Hindlimb muscle (tissue), 1 donor: ENCODE measurements at places on chromosomes 1 and 21.

DNA sequence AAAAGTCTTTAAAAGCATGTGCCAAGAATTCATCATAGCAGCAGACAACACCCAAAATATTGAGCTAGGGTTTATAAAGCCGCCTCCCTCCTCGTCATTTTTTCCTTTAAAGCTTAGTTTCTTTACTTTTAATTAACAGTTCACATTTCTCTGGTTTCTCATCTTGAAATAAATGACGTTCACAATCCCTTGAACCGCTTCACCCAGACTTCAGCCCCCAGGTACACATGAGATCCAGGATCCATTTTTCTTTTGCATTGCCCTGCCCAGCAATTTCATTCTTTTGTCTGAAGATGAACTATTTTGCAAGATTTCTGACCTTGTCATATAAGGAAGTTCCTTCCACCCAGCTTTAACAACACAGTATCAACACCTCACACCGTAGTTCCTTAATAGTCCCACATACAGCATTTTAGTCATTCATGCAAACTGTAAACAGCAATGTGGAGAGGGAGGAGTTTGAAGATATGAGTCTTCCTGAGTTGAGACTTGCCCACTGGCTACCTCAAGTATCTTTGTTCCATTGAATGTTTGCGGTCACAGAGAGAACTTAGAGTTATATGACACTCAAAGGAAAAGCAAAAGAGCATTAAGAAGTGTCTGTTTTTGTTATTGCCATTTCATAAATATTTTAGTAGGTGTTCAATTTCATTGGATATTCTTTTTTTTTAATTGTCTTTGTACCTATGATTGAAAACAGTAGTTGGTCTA is 35.3 kb upstream of the CACYBP start:
- no peak for DNase-seq

- DNase-seq: no peak
Observed at GRCh38 chr1:145983206-145983675, 13.1 kb downstream of the TXNIP start.

- DNase-seq: no peak
Observed at GRCh38 chr1:31765516-31765915, 1.4 kb upstream of the ADGRB2 start.

DNA sequence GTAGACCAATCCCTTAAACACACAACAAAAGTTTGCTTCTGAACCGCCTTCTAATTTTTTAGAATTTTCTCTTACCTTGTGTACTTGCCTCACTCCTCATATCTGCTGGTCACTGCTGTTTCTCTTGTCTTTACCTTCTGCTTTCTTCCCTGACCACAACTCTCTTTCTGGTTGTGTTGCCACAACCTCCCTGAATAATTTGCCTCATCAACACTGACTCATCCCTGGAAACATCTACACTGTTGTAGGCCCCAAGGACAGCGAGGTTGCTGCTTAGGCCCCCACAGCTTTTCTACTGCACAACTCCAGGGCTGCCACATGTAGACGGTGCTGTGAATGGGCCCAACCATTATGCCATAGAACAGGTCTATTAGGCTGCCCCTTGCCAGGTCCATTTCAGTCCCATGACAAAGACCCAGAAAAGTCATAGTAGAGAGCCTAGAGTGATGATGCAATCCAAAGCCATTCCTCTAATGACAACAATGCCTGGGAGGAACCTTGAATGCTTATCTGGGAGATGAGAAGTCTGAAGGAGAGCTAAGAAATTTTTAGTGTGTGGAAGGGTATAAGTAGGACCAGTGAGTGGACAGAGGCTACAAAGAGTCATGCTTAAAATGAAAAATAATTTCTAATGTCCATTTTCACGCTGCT is 36.6 kb upstream of the LCE5A start:
- no peak for DNase-seq

- DNase-seq: no peak
Observed at GRCh38 chr21:31273278-31273677, 70.8 kb downstream of the TIAM1 start.

GRCh38 chr1:154342836-154343472 is 17.6 kb downstream of the ATP8B2 start:
- DNase-seq: no peak

DNA sequence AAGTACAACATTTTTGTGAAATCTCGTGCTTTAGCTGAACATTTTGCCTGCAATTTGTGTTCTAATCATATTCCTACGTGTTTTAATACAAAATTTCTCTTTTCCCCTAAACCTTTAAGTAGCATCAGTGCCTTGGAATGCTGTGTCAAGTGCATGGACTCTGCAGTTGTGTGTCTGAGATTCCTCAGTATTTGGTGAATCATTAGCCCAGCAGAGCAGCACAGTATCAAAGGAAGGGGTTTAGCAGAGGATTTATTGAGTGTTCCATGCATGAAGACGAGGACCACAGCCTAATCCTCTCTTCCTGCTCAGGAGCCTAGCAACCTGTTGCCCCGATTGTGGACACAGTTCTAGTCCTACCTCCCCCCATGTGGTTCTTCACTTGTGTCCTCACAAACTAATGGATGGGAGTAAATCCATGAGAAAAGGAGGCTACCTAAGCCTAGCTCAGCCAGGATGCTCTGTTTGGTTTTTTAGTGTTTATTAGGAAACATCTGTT is 29.3 kb upstream of the PCP4 start:
- DNase-seq: no peak

GRCh38 chr1:99590578-99591209 is 55.2 kb upstream of the PALMD start:
- peak; percentile 16 for DNase-seq

GRCh38 chr1:219433496-219434131 is 179.3 kb downstream of the ZC3H11B start:
- no peak for DNase-seq

- DNase-seq: peak; percentile 58
Observed at GRCh38 chr1:241356519-241357365, at the start of gene RGS7. RGS7 (minus strand) TSS chr1:241357205.

DNA sequence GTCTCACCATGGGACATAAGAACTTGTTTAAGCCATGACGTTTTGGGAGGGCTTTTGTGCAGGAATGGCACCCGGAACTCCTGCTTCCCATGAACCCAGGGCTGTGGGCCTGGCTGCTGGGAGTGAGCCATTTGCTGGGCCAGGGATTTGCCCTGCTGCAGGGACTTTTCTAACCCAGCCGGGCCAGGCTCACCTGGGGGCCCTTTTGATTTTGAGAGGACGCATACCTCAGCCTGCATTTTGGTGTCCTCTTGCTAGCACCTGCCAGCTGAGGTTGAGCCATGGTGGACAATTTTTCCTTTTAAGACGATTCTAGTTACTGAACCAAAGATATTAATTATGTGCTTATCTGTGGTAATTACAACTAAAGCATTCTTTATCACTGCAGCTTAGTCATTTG is 28.9 kb downstream of the GALNT2 start:
- no peak for DNase-seq

DNA sequence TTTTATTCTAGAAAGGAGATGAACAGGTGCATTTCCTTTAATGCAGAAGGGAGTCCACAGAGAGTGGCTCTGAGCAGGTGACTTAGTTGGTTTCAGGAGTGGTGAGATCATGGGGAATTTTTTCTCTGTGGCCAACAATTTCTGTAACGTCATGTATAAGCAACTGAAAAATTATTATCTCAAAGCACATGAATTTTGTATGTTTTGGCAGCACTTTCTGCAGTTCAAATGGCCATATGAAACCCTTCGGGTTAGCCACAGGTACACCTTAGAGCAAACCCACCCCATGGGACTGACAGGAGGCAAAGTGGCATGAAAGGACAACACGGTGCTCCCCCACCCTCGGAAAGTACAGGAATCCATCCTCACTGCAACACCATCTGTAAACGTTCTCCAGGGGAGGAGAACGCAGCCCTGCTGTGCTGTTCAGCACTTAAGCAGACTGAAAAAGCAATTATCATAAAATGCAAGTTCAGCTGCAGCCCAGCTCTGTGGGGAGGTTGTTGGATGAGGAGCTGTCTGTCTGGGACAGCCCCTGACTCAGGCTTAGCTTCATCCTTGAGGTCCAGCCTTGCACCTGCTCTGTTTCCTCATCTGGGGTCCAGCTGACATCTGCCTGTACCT is 55.8 kb upstream of the CLDN14 start:
- DNase-seq: no peak

DNA sequence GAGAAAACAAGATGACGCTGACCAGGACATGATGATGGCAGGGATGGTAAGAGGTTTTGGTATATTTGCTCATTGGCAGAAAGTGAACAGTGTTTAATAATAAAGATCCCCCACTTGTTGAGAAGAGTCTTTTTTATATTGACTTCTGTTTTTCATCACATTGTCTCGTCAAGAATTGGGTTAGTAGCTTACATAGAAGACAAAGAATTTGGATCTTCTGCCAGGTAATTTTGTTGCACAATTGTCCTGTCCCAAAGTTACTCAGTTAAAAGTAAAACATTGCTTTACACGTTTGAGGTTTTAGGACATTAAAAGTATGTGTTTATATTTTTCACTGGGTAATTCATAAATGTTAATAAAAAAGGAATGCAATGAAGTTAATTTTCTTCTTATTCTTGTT is 48.3 kb upstream of the LAMC2 start:
- DNase-seq: no peak

DNA sequence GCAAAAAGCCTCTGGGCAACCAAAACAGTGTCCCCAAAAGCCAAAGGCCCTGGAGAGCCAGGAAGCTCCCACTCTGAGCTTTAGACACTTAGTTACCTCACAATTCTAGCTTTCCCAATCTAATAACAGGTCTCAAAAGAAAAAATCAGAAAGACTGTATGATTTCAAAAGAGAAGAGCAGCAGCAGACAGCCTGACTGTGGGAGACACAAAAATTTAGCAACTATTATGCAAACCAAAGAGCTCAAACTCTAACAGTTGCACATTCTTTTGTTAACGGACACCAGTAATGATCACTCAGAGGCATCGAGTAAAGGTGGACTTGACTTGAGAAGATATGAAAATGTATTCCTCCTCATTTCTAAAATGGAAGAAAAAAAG is 160.1 kb downstream of the SLC45A1 start:
- DNase-seq: no peak

GRCh38 chr1:218683242-218683641 is 338.1 kb downstream of the TGFB2 start:
- DNase-seq: no peak

- no peak for DNase-seq
Observed at GRCh38 chr1:234956821-234957329, 171.8 kb downstream of the TOMM20 start.

- no peak for DNase-seq
Observed at GRCh38 chr21:37224861-37225839, 42.0 kb downstream of the VPS26C start.

DNA sequence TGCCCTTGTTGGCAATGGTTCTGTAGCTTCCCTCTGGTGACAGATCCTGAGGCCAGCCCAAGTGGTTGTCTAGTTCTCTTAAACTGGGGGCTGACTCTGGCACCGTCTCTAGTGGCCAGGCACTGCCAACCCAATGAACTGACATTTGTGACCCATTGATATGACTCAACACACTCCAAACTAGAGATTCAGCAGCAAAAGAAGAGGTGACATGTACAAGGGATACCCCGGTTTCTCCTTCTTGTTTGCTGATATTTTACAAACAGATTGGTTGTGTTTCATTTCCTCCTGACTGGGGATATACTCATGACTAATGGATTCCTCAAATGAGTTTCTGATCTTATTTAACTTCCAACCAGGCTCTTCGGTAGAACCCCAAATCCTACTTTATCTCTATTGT is 65.9 kb upstream of the DNAJC6 start:
- DNase-seq: no peak

GRCh38 chr1:109432336-109432735 is 6.1 kb upstream of the PSMA5 start:
- DNase-seq: no peak

GRCh38 chr1:208326033-208326432 is 81.8 kb upstream of the PLXNA2 start:
- no peak for DNase-seq

DNA sequence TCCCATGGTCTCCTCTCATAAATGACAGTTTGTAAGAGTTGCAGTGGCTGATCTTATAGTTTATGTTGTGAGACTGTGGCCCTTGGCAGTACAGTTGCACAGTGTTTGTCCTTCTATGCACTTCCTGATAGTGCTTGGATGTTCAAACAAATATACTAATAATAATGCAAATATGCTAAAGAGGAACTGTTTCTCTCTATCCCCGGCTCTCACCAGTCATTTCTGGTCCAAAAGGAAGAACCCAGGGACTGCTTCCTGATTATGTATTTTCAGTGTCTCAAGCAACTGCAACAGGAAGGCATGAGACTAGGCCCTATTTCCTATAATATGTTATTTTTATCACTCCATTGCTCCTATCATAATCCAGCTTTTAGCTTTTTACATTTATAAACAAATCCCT is 17.0 kb upstream of the SUCO start:
- no peak for DNase-seq

- DNase-seq: peak; percentile 80
Observed at GRCh38 chr1:164786980-164787833, 228.2 kb downstream of the PBX1 start.

- no peak for DNase-seq
Observed at GRCh38 chr1:177385760-177386698, 215.3 kb downstream of the BRINP2 start.

DNA sequence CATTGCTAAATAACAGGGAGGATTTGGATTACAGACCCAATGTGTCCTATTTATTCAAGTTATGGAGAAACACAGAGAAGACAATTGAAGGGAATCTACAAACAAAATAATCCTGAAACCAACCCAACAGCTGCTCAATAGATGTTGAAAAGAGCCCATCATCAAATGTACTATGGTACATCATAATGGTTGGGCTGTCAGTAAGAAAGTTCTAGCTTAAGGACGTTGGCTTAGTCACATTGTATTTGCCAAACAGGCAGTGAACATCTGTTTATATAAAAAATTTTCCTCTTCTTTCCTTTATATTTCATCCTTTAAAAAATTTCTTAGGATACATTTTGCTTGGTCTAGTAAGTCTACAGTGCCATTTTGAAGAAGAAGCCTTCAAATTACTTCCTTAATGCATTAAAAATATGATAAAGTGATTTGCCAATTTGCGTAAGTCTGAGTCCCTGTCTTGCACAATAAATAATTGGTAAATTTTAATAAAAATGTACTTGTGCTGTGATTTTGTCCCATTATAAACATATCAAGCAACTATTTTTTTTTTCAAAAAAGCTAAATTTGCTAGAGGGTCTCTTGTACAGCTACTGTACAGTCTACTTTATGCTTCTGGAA is 14.4 kb downstream of the MAP3K7CL start:
- no peak for DNase-seq

DNA sequence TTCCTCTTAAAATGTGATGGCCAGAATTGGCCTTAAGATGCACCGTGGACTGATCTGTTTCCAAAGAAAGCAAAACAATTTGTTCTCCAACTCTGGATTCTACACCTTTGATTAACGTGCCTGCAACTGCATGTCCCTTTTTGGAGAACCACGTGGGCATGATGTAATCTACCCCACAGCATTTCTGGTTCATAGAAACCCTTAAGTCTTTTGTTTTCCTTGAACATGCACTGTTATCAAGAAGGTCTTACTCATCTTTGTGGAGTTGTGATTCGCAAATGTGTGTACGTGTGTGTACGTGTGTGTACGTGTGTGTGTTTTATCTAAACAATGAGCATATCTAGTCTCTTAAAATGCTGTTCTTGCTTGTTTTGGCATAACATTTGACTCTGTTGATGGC is 57.8 kb downstream of the LPAR3 start:
- no peak for DNase-seq

- DNase-seq: peak; percentile 99
Observed at GRCh38 chr1:228109073-228109961, at the start of gene MRPL55. MRPL55 (minus strand) TSS chr1:228109299; CDS start chr1:228108260, 1,039 bp downstream.
